GM03348 (cell line): ENCODE measurements at places on chromosomes 7 and 10.

DNA sequence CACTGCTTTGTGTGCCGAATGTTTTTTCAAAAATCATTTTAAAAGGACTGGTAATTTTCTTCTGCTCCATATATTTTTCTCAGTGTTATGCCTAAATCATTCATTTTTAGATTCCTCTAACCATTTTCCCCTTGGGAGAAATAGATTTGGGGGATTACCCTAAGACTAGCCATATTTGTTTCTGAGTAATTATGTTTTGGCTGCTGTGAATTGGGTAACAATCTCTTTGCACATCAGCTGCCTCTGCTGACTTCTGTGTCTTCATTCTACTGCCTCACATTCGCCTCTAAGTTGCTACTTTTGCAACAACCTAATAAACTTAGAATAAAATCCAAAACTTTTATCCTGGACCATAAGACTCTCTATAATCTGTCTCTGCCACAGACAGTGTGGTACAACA is 18.5 kb upstream of the MRC1 start:
- DNase-seq = no peak

DNA sequence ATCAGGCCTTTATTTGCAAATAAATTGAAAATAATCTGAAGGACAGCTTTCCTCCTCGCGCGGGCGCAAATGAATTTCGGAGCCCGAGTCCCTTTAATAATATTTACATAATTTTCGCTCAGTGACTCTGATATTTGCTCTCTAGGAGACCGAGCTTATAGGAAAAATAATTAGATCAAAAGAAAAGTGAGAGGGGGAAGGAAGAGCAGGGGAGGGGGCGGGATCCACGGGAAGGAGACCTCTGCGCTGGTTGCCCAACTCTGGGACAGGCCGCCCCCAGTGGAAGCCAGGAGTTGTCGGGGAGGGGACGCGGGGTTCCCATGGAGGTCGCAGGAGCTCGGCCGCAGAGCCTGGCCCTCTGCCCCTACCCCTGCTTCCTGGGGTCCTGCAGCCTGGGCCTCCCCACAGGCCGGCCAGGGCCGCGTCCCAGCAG is 5.8 kb downstream of the UNCX start:
- no peak for DNase-seq

DNA sequence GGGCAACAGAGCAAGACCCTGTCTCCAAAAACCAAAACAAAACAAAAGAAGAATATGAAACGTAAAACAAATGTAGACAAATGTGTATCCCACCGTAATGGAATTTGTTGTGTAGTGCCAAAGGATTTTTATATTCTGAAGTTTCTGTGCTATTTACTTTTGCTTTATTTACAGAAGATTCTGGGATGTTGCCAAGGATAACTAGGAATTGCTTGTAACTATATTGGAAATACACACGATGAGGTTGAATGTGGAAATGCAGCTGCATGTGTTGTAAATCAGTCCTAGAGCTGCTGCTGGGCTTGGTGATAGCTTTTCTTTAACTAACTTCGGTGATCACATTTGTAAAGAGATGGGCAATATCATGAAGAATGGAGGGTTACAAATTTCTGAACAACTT is 39.5 kb downstream of the GALNT17 start:
- DNase-seq = no peak

GRCh38 chr10:33534416-33534815 is 199.9 kb upstream of the NRP1 start:
- no peak for DNase-seq

GRCh38 chr7:44063894-44064651 is 1.3 kb downstream of the PGAM2 start:
- no peak for DNase-seq

- peak; percentile 58 for DNase-seq
Measured at GRCh38 chr7:936386-937054, 18.0 kb downstream of the ADAP1 start.

DNA sequence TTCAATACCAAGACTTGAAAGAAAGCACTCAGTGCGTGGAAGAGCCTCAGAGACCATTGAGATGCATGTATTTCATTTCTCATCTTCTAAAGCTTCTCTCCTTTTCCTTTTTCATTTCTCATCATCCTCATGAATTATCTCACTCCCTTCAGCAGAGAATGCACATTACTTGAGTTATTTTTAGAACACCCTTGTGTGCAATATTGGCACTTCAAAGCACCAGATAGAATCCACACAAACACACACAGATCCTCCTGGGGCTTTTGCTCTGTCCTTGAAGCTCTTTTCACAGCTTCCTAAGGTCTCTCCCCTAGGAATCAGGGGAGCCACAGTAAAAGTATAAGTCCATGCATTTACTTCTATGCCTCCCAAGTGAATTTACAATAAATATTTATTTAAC is 18.3 kb downstream of the DGKI start:
- no peak for DNase-seq

DNA sequence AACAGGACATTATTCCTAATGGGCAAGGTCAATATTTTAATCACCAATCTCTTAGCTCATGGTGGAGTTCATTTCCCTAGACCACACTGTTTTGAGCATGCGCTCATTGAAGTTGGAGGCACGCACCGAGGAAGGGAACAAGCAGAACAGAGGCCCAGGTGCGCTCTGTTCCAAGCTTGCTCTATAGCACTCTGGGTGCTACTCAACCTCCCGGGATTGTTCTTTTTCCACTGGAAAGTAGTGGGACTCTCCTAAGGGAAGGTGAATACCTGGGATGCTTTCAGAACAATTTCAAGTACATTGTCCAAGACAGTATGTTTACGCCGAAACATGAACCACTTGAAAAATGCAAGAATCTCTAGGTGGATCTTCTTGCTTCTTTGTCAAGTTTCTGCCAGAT is 16.2 kb downstream of the PLXNA4 start:
- DNase-seq = no peak

- peak; percentile 23 for DNase-seq
Measured at GRCh38 chr10:73099141-73099540, 2.5 kb upstream of the P4HA1 start.

- DNase-seq = no peak
Measured at GRCh38 chr7:70574970-70575799, 556.8 kb upstream of the GALNT17 start.

DNA sequence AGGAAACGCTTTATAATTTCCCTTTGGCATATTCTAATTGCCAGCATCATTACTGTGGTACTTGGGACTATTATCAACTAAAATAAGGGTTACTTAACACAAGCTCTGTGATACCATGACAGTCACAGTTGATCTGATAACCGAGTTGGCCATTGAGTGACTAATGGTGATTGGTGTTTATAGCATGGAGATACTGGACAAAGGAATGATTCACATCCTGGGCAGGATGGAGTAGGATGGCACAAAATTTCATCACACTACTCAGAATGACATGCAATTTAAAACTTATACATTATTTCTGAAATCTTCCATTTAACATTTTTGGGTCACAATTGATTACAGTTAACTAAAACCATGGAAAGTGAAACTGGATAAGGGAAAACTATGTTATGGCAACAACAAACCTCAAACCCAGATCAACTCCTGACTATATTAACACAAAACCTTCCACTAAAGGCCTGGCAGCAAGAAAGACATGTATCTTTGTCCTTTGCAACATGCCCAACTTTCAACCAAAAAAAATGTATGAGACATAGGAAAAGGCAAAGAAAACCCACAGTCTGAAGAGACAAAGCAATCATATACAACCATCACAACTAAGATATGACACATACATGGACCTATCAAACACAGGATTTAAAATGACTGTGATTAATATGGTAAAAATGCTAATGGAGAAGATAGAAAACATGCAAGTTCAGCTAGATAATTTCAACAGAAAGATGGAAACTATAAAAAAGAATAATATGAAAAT is 208.5 kb upstream of the NRP1 start:
- no peak for DNase-seq

GRCh38 chr10:46292573-46293023 is 5.8 kb downstream of the ANTXRL start:
- no peak for DNase-seq

GRCh38 chr10:14602807-14603533 is 171.7 kb downstream of the FAM107B start:
- DNase-seq = no peak

- no peak for DNase-seq
Measured at GRCh38 chr7:55536619-55537457, 35.5 kb downstream of the VOPP1 start.

DNA sequence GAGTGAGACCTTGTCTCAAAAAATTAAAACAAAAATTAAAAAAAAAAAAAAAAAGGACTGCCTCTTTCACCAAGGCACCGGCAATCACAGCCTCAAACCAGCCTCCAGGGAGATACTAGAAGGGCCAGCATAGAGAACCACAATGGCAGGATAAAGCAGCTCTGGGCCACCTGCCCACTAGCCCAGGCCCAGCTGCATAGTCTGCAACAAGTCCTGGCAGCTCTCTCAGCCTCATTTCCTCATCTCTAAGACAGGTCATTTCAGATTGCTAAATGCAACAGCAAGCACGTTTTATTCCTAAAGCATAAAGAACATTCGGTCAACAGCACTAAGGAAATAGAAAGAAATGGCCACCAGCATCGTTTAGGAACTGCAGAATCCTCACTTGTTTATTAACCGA is 28.8 kb downstream of the XPNPEP1 start:
- DNase-seq = peak; percentile 82

GRCh38 chr7:150373049-150373801 is 4.6 kb downstream of the REPIN1 start:
- DNase-seq = no peak

DNA sequence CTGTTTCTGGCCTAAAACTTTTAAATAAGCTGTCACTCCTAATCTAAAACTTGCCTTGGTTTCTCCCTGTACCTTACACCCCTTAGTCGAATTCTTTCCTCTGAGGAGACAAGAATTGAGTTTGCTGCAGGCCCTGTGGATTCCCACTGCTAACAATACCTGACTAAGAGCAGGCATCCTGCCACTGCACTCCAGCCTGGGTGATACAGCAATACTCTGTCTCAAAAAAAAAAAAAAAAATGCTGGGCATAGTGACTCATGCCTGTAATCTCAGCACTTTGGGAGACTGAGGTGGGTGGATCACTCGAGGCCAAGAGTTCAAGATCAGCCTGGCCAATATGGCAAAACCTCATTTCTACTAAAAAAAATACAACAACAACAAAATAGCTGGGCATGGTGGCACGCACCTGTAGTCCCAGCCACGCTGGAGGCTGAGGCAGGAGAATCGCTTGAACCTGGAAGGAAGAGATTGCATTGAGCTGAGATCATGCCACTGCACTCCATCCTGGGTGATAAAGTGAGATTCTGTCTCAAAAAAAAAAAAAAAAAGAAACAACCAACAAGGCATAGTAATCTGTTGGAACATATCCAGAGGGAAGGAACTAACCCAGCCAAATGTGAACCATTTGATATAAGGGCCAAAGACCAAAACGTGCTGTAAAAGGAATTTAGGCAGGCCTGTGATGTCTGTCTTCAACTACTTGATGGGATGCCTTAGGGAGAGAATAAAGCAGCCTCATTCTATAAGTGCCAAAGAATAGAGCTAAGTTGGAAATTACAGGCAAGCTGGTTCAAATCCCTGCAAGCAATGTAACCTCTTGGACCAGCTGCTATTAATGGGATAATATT is 732.7 kb upstream of the AUTS2 start:
- no peak for DNase-seq

- peak; percentile 51 for DNase-seq
Measured at GRCh38 chr7:1742555-1743303, 72.7 kb downstream of the ELFN1 start.

DNA sequence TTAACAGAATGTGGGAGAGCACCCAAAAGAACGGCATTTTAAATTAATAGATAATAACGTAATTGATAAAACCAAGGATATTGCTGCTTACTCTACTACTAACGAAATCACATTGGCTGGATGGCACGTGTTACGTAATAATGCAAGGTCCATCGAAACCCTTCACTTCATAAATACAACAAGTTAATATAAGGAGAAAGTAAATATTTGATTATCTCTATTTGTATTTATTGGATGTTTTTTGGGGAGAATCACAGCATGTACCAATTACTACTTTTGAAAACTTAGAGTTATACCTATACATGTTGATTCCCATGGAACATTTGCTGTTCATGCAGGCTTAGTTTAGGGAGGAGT is 1.6 kb downstream of the PRKG1 start:
- no peak for DNase-seq

GRCh38 chr7:114976666-114977065 is 54.8 kb downstream of the MDFIC start:
- DNase-seq = no peak

DNA sequence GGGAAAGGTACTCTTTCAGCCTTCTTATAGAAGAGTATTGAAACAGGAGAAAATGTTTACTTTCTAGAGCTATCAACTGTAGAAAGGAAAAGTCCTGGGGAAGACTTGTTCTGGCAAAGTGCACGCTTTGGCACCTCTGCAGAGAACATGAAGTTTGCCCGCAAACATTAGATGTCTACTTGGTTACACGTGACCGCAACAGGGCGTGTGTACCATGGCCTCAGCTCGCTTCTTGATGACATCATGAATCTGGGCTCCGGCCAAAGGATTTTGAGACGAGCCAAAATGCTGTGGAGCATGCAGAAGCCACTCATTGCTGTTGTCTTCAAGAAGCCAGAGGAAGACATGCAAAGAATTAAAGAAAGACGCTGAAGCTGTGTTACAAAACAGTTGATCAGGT is 8.6 kb upstream of the TAS2R60 start:
- peak; percentile 17 for DNase-seq

GRCh38 chr7:23714150-23714464 is 4.1 kb downstream of the STK31 start:
- no peak for DNase-seq

DNA sequence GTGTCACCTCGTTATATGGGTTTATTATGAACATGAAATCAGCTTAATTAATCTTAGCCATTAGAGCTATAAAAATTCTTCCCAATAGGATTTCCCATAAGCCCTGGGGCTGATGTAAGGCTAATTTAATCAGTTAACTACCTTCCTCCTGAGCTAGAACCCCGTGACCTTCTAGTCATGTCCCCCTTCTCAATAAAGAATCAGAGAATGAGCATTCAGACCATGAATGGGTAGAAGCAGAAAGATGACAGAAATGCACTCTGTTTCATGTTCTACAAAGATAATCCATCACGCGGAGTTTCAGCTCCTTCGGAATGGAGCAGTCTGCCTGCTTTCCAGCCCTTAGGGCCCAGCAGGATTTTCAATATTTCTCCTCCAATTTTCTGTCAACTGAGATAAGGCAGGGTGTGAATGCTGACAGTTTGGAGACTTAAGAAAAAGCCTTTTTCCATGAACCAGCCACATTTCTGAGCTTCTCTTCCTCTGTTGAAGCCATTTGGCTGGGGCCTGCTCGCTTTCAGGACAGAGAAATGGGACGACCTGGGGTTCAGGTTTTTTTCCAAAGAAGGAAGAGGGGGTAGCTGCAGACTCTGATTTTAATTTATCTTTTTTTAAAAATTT is 211.0 kb downstream of the NEBL start:
- no peak for DNase-seq

- DNase-seq = no peak
Measured at GRCh38 chr10:3072641-3073360, 5.5 kb downstream of the PFKP start.

GRCh38 chr10:58367069-58367468 is 18.1 kb upstream of the TFAM start:
- no peak for DNase-seq

DNA sequence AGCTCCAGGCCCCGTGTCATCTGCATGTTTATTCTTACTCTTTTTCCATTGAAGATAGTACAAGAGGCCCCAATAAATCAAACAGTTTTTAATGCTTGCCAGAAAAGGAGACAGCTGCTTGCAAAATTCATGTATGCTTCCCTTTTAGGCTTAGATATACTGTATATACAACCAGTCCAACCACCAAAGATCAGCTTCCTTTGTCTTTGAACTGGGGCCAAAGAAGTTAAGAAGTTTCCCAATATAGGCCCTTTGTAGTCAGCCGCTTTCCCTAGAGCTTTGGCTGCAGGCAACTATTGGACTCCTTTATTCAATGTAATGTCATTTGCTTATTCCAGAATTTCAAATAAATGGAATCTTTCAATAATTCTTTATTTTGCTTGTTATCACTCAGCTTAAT is 1395.0 kb downstream of the GATA3 start:
- DNase-seq = no peak
